ENCODE measurements at places on chromosomes 4 and X.

DNA sequence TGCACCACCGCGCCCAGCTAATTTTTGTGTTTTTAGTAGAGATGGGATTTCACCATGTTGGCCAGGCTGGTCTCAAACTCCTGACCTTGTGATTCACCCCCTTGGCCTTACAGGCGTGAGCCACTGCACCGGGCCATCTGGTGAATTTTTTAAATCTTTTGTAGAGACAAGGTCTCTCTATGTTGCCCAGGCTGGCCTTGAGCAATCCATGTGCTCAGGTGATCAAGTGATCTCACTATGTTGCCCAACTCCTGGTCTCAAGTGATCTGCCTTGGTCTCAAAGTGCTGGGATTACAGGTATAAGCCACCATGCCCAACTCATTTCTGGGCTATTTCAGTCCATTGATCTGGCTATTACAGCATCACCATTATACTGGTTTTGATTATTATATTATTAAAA, 22.2 kb upstream of the GALNT7 start:
- DNase-seq, result no peak

GRCh38 chr4:33184657-33185290, 2464.6 kb downstream of the PCDH7 start:
- no peak for DNase-seq

DNA sequence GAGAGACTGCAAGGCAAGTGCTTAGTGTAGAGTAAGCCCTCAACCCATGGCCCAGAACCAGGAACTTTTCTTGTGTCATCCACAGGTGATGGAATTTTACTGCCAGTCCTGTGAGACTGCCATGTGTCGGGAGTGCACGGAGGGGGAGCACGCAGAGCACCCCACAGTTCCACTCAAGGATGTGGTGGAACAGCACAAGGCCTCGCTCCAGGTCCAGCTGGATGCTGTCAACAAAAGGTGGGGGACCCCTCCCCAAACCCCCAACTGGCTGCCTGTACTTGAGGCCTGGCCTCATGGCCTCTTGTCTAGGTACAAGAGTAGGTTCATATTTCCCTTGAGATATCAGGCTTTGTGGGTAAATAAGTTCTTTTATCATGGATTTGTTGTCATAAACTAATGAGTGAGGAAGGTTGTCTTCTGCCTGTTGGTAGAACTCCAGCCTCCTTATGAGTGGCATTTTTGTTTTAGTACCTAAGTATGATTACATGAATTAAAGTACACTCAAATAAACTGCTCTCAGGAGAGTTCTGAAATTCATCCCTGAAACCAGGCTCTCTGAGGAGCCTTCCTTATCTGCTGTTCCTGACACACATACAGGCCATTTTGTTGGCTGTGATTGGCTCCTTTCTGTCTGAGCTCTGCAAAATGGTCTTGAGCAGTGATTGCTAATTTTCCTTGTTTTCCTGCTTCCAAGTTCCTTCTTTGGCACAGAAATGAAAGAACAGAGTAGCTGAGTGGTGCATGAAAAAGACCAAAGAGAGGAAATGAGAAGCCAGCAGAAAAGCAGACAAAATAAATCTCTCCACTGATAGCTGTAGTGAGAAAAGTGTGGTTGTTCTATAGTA, 51.4 kb upstream of the MND1 start:
- DNase-seq, result no peak

- no peak for DNase-seq
Observed at GRCh38 chr4:177802162-177802561, 359.9 kb upstream of the AGA start.

GRCh38 chr4:83328521-83329187, 6.0 kb downstream of the HPSE start:
- no peak for DNase-seq
